ENCODE measurements at places on chromosomes 1 and 21.

GRCh38 chr21:38735626-38736206 lies 70.0 kb upstream of the ETS2 start:
- DNase-seq, result no peak

DNA sequence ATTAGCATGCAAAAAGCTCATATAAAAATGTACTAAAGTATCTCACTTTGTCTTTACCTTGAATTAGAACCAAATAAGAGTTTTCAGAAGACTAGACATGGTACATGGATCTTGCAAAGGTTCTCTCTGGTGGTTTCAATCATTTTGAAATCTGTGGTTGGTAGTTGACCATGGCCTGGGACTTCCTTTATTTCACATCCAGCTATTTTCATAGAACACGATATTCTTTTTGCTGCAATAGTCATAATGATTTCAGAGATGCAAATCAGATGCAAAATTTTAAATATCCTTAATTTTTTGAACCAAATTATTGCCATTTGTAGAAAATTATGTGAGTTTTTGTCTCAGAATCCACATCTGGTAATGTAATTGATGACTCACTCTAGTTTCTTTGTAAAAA lies 375.1 kb upstream of the ZP4 start:
- no peak for DNase-seq

- DNase-seq, result no peak
These were observed 105.6 kb downstream of the LEPR start for GRCh38 chr1:65526049-65526556.

DNA sequence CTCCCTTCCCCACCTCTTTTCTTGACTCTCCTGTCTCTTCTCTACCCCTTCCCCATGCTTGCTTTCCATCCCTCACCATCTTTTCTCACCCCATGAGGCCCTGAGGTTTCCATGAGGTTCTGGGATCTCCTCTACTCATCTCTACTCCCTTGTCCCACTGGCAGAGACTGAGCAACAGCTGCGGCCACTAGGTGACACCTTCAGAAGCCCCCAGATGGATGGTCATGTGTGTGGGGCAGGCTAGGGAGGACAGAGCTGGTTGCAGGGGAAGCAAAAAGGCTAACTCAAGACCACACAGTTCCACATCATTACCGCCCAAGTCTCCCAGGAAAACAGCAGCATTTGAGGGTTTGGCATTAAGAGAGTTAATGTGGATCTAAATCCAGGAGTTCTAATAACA lies 45.0 kb downstream of the LRRN2 start:
- no peak for DNase-seq

GRCh38 chr1:222329493-222330045 lies 218.3 kb downstream of the HHIPL2 start:
- DNase-seq, result no peak

- no peak for DNase-seq
These were observed 60.1 kb downstream of the IER5 start for GRCh38 chr1:181148636-181149035.

DNA sequence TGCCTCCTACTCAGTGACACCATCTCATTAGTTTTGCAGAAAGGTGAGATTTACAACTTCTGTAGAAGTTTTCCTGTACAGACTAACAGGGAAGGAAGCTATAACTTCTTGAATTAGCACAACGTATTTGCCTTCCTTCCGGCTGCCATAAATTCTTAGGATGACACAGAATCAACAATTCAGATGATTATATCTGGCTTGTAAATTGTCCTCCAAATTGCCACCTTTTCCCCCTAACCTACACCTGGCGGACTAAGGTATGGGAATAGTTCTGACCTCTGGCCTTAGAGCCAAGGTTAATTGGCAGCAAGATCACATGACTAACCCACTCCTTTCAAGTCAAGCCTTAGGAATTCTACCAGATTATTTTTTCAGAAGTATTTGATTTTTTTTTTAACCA lies 284.3 kb downstream of the LMO4 start:
- DNase-seq, result no peak

DNA sequence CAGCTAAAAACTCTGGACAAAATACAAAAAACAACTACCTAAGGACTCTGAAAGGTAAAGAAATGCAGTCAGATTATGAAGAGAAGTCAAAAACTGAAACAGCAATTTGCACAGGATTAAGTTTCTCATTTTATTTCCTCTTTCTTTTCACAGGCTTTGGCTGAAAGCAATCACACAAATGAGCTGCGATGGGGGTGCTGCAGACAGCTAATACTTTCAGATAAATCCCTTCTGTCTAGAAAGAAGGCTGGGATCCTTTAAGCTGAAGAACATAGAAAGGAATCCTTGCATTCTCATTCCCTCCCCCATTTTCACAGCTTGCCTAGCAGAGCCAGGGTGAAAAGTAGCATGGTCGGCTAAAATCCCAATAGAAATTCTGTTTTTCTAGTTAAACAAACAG lies 32.0 kb upstream of the PRDX6 start:
- DNase-seq, result no peak

GRCh38 chr1:12454406-12455391 lies 163.3 kb downstream of the DHRS3 start:
- peak; percentile 18 for DNase-seq

DNA sequence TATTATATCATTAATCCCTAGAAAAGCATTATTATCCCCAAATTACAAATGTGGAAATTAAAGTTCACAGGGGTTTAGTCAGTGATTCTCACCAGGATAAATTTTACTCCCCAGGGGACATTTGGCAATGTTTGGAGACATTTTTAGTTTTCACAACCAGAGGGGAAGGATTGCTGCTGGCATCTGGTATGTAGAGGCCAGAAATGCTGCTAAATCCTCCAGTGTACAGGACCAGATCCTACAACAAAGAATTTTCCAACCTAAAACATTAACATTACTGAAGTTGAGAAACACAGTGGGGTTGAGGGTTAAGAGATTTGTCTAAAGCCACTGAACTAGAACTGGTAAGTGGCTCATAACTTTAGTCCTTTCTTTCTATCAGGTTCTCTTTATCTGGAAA lies 162.0 kb upstream of the SYT6 start:
- DNase-seq, result no peak

GRCh38 chr1:93705892-93706500 lies 24.4 kb upstream of the BCAR3 start:
- DNase-seq, result no peak

DNA sequence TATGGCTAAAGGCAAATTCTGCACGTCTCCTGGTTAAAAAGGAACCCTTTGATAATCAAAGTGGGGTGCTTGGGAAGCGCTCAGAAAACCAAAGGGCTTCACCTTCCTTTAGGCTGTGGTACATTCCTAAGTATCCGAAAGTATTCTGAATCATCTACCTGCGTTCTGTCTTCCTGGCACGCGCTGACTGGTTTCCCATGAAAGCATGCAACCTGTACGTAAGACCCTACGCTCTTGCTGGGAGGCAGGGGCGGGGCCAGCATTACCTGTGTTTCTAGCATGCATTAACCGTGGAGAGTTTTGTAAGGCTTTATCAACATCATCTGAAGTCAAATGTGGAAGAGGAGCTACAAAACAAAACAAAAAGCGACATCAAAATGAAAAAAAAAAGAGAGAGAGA lies 96.0 kb downstream of the ERG start:
- DNase-seq, result no peak

DNA sequence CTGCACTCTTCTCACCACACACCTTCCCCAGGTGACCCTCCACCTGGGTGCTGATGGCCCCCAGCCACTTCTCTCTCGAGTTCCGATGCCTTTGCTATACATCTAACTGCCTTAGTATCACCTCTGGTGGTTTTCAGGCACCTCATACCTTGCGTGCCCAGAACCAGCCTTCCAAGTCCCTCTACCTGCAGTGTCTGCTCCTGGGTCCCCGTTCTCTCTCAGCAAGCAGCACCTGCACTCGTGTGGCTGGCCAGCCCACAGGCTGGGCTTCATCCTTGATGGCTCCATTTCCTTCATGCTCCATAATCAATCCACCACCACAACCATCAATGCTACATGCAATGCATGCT lies 49.2 kb upstream of the EDN2 start:
- no peak for DNase-seq

DNA sequence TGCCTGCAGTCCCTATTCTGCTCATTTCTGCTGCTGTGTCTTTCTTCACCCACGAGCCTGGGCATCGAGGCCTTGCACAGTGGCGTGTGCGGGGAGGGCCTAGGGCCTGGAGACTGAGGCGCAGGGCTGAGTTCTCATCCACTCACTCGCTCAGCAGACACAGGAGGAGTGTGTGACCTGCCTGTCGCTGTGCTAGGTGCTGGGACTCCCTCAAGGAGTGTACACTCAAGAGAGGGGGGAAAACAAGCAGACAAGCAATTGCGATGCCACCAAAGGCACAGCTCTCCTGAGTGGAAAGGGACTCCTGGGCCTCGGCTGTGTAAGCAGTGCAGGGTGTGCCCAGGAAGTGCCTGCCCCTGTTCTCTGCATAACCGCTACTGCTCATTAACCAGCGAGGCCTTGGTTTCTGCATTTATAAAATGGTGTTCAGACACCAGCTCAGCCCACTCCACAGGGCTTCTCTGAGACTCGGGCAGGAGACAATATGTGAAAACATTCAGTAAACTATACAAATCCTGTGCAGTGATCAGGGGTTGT lies 4.2 kb downstream of the RD3 start:
- DNase-seq, result no peak

DNA sequence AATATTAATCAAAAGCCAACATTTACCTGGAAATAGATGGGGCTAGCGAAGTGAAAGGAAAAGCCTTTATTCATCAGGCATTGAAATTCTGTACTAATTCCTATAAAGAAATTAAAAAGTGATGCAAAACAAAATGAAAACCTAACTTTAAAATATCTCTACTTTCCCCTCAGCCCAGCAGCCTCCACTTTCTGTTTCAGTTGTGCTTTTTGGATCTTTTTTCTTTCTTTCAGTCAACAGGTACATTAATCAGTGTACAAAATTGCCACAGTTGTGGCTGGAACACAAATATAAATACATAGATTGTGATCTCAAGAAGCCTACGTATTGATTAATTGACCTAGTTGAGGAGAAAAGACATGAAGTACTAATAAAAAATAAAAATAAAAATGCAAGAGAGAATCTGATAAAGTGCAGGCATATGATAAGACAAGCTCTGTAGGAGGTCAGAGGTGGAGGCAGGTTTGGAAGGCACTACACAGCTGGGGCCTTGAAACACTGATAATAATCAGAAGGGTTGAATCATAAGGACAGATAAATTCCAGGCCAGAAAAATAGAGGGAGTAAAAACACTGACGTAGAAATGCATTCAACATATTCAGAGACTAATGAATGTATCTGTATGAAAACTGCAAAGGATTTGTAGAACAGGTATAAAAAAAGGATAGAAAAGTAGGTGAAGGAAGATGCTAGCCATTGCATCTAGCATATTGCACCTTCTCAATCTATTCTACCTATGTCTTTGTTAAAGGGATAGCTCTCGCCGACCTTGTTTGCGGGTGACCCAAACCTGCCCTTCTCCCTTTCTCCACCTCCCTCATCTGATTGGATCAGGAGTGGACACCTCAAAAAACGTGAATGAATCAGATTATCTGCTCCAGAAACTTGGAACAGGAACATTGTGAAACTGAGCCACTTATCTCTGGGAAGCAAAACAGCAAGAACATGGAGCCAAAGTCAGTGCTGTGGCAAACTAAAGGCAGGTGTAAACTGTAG lies 607.8 kb upstream of the ADGRL2 start:
- no peak for DNase-seq

- DNase-seq, result no peak
These were observed 317.2 kb upstream of the NFIA start for GRCh38 chr1:60765204-60765603.

DNA sequence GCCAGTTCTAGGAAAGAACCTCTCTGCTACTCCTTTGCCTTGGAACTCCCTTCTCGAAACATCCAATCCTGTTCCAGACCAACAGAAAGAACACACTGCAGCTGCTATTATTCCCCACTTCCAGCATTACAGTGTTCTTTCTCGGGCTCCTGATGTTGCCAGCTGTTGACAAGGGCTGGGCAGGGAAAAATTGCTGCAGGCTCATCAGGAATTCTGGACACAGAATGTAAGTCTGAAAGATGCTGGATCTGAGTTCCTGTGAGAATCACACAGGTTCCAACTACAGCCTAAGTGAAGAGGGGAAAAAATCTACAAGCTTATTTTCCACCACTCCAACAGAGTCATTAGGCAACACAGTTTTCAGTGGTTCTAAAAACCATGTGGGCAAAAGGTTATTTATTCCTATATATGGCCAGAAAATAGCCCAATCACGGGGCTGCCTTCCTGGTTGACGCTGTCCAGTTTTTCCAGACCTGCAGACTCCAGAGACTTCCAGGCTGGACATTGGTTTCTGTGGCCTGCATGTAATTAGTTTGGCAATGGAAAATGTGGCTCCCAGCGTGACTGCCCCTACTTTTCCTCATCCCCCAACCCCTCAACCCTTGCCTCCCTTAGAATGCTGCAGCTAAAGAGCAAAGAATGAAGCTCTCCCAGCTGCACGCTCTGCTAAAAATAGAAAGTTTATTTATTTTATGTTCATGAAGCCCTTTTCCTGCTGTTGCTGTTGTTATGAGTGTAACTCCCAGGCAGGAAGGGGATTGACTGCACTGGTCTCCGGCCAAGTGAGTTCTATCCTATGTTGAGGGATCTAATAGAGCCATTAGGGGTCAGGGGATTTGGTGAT lies 8.3 kb upstream of the KIAA0040 start:
- no peak for DNase-seq

GRCh38 chr1:234755449-234755863 lies 145.5 kb upstream of the IRF2BP2 start:
- peak; percentile 42 for DNase-seq

GRCh38 chr1:93635614-93636543 lies 45.8 kb downstream of the BCAR3 start:
- DNase-seq, result no peak

- no peak for DNase-seq
These were observed 720 bp upstream of the BSDC1 start for GRCh38 chr1:32394890-32395432.

- DNase-seq, result peak; percentile 20
These were observed 21.8 kb downstream of the MIS18A start for GRCh38 chr21:32256873-32257620.

GRCh38 chr21:16476056-16476825 lies 746.5 kb downstream of the USP25 start:
- no peak for DNase-seq

DNA sequence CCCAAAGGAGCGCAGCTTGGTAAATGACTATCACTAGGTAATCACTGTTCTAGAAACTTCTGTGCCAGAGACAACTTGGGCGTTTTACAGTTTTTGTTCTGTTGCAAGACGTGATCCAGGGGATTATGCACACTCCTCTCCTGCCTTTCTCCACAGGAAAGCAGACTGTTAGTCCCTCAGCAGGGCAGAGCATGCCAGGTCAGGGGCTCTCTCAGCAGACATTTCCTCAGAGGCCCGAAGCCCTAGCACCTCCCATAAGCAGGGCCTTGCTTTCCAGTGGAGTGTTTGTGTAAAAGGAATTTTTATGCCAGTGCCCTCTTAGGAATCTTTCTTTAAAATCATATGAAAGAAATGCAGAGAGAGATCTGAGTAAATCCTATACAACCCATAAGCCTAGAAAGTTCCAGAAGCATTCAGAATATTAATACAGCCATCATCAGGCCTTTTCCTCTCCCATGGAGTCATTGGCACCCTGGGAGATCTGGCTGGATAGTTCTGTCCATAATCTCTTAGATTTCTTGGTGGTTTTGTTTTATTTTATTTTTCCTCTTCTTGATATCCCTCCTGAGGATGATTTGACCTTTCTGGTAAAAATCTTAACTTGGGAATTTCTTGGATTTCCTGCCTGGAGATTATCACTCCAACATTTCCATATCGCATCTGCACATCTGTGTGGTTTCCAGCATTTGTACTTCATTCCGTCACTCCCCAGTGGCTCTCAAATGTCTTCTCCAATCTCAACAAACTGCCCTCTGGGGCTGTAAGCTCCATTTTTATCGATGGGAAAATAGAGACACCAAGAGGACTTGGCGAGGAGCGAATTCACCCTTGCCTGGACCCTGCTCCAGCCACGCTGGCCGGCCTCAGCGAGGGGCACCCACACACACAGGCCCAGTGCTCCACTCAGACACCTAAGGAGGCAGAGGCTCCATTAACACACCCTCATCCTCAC lies 116.1 kb downstream of the PSMG1 start:
- no peak for DNase-seq

Data from NCI-H2107 (cell line).